Activated CD4-positive, alpha-beta T cell treated with anti-CD3 and anti-CD28 coated beads, Interleukin-2, Interleukin-6, amounts not matched to agents 100 ng/mL and 50 ng/mL, durations not matched to agents 16 hours and 8 hours (primary cell): ENCODE measurements at places on chromosomes 2 and 18.

GRCh38 chr2:3130444-3130843, 247.2 kb downstream of the EIPR1 start:
- no peak for DNase-seq

GRCh38 chr2:190607657-190608357, 41.1 kb upstream of the NAB1 start:
- no peak for DNase-seq

GRCh38 chr2:239147376-239147775, 253.4 kb downstream of the HDAC4 start:
- no peak for DNase-seq

- DNase-seq, result no peak
These were observed 32.1 kb downstream of the ASAP2 start for GRCh38 chr2:9238591-9239326.

DNA sequence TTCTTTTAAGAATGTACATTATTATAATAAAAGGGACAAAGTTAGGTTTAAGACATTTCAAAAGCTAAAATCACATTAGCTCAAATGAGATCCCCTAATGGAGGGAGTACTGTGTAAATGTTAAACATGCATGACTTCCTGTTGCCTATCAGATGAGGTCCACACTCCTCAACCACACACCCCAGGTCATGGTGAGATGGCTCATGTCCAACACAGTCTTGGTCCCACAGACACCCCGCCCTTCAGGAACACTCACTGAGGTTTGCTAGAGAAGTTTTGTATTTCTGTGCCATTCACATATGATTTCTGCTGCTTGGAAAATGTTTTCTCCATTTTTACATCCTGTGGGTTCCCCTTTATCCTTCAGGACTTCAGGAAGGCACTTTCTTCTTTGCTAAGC, 491.0 kb downstream of the SOX11 start:
- no peak for DNase-seq

- DNase-seq, result no peak
These were observed 17.4 kb downstream of the PLEKHB2 start for GRCh38 chr2:131122496-131122895.
